ENCODE measurements at places on chromosomes 13 and 19.

GRCh38 chr19:7522072-7522922 is at the start of gene MCOLN1:
Gene MCOLN1, plus strand, starts transcription at chr19:7522624. Its CDS starts 127 bp downstream, at chr19:7522751.
- peak; percentile 100 for DNase-seq

DNA sequence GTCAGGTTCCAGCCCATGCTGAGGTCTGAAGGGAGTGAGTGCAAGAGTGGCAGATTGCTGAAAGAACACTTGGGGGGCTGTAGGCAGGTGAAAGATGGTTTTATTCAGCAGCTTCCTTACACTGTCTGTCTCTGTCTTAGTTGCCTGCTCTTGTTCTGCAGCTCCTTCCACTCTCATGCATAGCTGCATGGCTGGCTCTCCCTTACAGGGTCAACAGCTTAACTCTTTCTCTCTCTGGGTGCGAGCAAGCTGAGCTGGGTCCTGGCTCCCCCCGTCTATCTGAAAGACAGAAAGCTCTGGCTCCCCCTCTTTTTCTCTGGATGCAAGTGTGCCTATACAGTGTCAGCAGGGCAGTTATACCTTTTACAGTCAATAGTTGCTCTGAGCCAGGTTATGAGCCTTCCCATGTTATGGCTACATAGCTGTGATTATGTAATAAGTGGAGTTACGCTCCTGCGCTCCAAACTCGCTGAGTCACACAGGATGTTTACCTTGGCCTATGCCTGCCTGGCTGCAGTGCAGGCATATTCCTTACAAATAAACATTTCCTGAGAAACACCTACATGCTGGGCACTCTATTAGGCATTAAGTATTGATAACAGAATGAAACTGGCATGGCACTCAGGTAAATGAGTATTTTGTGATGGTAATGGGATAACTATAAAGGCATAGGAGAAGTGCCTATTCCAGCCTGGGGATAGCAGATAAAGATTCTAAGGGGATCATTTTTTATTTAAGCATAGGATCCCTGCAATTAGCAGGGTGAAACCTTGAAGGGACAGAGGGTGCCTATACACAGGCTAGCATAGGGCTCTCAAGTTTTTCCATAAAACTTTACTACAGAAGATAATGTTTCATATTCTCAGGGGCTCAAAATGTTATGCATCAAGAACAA is 826.9 kb upstream of the PCDH9 start:
- no peak for DNase-seq

DNA sequence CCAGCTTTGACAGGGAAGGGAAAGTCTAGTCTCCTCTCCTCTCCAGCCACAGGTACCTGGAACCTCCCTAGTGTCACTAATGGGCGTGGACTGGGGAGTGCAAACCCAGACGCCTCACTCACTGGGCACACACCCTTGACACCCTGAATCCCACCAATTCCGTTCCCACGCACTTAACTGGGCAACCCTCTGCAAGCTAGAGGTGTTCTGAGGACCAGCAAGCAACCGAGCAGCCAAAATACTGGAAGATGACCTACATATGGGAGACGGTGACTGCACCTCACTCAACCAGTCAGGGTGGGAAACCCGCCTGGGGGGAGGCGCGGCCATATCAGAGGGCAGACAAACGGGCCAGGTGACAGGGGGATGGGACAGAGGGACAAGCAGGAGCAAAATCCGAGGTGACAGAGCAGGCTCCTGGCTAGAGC is 991 bp downstream of the ABHD17A start:
- no peak for DNase-seq

DNA sequence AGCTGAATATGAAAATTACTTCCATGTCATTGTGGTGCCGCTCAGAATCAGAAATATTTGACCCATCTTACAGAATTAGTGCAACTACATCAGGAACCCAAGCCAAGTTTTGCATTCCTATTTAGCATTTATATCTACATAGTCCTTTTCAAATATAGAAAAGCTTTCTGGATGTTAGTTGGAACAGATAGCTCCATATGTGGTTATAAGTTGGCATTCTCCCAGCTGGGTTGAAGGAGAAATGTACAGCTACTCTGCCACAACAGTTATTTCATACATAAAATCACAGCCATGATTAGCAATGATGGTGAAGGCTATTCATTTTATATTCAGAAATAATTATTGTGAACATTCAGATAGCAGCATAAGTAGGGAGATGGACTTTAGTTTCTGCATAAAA is 28.2 kb downstream of the HPN start:
- no peak for DNase-seq

DNA sequence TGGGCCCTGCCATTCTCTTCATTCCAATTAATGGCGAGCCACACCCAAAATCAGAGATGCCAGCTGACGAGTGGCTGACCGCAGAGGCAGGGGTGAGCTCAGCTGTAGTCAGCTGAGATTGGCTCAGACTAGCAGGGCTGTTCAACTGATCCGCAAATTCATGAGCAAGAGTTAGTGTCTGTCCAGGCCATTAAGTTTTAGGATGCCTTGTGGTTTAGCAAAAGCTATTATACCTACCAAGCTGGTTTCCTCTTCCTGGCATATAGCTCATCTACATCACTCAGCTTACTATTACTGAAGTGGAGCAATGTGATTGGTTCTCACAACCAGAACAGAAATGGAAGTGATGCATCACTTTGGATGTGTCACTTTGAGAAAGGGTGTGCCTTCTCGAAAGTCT is 148.7 kb downstream of the NALCN start:
- DNase-seq = no peak

GRCh38 chr19:55075371-55075998 is at the start of gene EPS8L1:
Gene EPS8L1, plus strand, starts transcription at chr19:55075869. Its CDS starts 576 bp downstream, at chr19:55076445.
- peak; percentile 89 for DNase-seq

GRCh38 chr19:47111682-47112165 is 1.9 kb downstream of the ZC3H4 start:
- DNase-seq = no peak

DNA sequence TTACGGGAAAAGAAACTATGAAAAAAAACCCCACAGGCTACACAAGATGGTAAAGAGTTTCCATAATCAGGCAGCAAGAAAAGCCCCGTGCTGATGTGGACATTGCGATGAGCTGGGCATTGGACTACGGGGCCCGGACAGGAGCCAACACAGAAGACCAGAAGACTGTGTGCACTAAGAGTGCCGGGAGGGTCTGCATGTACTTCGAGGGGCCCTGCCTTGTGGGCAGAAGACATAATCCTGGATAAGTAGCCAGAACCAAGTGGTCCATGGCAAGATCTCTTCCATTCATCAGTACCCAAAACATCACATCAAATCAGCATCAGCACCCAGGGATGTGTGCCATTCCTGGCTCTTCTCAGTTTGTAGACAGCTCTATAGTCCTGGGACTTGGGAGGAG is 317.8 kb downstream of the FGF9 start:
- DNase-seq = no peak

DNA sequence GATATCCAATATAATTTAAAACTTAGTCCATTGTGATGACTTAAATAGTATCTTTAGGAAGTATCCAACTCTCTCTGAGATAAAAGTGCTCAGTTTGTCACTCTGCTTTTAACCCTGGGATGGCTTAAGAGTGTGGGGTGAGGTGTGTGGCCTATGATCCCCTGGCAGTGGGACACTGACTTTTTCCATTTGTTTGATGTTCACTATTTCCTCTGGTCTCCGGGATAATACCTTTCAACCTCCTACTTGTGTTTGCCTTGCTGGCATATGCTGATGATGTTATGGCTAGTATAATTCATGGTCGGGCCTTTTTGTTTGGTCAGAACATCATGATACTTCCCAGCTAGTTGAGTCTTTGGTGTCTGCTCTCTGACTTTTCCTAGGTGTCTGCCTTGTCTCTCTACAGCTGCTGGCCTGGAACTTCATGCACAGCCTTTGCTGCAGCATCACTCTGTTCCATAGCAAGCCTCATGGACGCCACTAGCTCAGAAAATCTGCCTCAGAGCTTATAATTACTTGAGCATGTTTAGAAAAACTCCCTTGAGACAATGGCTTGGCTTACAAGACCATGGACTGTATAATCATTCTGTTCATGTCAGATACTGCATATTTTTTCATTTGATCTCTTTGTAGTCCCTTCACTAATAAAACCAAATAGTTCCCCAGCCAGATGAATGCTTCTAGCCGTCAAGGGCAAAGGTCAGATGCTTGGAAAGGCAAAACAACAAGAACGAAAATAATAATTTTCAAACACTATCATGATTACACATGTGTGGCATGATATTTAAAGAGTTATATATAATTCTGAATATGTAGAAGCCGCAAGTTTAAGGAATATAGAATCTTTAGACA is 75.2 kb downstream of the WDFY2 start:
- DNase-seq = no peak

GRCh38 chr19:43481701-43482100 is 16.3 kb upstream of the LYPD3 start:
- DNase-seq = no peak

DNA sequence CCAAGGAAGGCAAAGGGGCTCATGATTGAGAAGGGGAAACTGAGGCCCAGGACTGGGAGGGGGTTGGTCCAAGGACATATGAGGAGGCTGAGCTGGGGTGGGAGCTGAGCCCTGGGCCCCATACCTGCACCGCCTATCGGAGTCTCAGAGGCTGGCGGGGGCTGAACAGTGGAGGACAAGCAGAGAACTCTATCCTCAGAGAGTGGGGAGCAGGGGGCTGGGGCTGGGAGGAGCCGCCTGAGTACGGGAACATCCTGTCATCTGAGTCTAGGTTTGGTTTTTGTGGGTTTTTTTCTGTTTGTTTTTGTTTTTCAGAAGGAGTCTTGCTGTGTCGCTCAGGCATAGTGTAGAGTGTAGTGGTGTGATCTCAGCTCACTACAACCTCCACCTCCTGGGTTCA is 6.2 kb downstream of the ARRDC2 start:
- DNase-seq = no peak

- no peak for DNase-seq
Measured at GRCh38 chr19:49921871-49922795, 6.9 kb upstream of the ATF5 start.

DNA sequence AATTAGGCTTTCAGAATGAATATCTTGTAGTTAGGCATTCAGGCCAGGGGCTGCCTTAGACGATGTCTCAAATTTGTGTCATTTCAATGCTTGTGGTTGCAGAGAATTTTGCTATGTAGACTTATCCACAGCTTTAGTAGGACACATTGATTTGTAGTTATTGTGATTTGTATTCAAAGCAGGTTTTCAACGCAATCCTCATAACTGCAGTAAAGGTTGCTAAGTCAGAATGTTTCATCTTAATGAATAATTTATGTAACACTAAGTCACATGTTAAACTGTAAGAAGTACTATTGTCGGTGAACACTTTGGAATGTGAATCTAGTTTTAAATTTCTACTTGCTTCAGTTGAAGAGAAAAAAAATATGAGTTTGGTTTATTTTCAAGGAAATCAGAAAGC is 1117.2 kb upstream of the SPRY2 start:
- DNase-seq = no peak

DNA sequence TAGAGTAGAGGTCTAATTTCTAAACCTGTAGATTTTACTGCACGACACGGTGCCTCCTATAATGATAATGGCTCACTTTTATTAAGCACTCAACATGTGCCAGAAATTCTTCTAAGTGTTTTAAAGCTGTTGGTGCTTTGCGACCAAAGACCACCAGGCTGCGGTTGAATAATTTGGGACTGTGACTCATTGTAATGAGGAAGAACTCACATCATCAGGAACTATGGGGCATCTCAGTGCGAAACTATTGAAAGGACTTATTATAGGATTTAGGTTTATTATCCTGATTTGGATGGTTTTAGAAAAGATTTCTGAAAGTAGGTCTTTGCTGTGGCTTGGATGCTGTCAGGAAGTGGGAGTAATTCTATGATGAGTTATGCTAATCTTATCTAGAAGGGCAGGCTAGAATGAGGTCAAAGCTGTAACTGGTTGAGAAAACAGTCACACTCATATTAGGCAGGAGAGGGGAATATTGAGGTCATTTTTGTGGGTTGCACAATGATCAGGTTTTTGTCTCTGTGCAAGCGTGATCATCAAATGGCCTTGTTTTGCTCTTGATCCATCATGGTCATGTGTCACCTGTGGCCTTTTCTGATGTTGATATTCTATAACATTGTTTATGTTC is 266.8 kb downstream of the PCDH20 start:
- DNase-seq = no peak

DNA sequence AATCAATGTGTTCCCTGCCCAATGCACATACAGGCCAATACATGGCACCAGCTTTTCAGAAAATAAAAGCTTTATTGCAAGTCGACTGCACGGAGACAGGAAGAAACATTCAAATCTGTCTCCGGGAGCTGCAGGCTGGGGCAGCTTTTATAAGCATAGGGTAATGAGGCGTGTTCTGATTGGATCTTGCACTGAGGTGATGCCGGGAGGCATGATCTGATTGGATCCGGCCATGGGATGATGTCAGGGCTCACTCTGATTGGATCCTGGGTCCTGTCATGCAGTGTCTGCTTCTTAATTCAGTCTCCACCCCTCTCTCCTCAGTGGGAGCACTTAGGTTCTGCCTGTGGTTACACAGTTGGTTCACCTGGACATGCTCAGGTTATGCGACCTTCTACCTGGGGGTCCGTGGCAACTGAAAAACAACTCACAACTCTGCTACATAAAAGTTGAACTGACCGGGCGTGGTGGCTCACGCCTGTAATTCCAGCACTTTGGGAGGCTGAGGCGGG is 11.8 kb upstream of the FBN3 start:
- DNase-seq = no peak

DNA sequence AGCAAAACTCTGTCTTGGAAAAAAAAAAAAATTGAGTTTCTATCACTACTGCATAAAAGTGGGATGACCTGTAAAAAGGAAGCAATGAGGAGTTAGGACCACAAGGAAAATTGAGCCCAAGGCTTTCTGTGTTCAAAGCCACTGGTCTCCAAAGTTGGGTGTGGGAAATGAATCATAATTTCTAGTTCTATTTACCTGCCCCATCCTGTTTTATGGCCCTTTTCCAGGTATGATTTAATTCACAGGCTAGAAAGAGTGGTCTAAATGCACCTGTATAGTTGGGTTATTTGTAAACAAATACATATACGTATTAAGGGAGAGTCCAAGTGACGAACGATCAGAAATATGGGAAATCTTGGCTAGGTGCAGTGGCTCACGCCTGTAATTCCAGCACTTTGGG is 5.9 kb upstream of the DCAF15 start:
- DNase-seq = no peak

- no peak for DNase-seq
Measured at GRCh38 chr13:24348385-24348784, 39.0 kb downstream of the C1QTNF9 start.

DNA sequence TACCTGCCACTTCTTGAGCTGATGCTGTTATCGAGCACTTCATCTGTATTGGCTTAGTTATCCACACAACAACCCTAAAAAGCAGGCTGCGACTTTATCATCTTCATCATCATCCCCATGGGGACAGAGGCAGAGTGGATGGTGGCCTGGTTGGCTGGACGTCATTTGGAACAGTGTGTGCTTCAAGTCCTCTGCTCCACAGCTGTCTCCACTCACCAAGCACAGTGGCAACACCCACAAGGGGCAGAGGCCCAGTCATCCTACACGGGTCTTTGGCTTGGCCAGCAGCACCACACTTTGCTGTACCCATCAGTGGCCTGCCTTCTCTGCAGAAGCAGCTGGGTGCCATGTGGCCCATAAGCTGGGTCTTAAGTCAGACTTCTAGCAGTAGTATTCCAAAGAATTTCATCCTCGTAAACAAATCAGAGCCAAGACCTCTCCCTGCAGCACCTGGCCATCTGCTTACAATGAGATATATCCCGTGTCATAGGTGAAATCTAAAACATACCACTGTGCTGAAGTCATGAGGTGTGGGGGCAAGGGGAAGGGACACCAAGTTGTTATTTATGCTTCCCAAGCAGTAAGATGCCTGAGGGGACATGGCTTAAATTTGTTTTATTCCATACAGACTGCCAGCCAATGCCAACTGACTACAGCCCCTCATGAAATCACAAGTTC is 47.9 kb upstream of the EPHX3 start:
- no peak for DNase-seq

All from mucosa of descending colon (tissue), 3 donors.